ENCODE measurements at places on chromosomes 2 and 18. TPM values are rescaled to one million over a fixed set of nuclear protein-coding genes. Genes with fewer than 3 reads are reported as not detected.

GRCh38 chr2:56244506-56244905 is 60.7 kb downstream of the CCDC85A start:
- DNase-seq: no peak

DNA sequence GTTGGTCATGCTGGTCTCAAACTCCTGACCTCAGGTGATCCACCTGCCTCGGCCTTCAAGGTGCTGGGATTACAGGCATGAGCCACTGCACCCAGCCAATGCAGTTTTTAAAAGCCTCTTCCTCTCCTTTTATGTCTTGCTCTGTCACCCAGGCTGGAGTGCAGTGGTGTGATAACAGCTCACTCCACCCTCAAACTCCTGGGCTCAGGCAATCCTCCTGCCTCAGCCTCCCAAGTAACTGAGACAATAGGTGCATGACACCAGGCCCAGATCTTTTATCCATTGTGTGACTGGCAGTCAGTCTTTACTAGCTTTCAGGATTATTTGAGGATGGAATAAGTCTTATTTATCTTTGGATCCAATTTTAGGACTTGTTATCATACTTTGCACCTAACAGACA is 13.2 kb downstream of the KCTD18 start:
- no peak for DNase-seq

- DNase-seq: no peak
Observed at GRCh38 chr18:78521136-78521535, 458.5 kb upstream of the SALL3 start.

Gene CASP8
- 26.8 TPM for total RNA-seq

Gene GPR39
- 12.7 TPM for total RNA-seq

Gene GAREM2
- total RNA-seq: 0.57 TPM

Gene IL1B
- total RNA-seq: not detected
